ENCODE measurements at places on chromosomes 3 and 15.

DNA sequence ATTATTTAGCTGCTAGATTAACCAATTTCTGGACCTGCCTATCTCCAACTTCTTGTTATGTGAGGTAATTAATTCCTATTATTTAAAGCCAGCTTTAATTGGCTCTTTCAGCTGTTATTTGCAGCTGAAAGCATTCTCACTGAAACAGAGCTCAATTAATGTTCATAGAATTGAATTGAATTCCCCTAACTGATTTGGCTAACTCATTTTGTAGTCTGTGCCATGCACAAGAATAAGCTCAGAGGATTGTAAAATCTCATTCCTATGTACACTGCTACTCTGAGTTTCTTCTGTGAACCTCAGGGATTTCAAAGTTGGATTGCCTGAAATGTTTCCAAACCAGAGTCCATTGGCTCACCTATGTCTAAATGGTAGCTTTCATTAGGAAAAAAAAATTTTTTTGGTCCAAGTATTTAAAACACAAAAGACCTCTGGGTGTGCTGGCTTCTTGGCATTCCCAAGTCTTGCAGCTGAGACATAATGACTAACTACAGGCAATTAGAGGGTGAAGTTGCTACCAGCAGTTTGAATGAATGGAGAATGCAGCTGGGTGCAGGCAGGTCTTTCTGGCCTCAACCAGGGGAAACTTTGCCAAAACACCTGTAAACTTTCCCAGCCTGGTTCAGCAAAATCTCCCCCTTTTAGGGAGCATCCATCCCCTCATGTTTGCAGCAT, 134.3 kb downstream of the EDEM1 start:
- DNase-seq, result no peak

- no peak for DNase-seq
Observed at GRCh38 chr3:56366641-56367162, 101.6 kb downstream of the ERC2 start.

DNA sequence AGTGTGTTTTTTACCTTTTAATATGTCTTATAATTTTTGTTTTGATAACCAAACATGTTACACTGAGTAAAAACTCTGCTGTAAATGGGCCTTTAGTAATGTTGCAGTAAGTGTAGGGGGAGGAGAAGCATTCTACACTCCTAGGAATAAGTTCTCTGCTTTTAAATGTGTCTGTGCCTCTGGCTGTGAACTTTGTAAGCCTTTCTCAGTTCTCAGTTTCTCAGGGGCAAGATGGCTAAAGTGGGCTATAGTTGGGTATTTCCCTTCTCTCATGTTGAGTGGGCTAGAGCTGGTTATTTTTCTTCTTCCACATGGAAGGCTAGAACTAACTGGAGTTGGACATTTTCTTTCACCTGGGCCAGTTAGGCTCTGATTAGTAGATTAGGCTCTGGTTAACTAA, 75.3 kb upstream of the NUDT16 start:
- no peak for DNase-seq

- no peak for DNase-seq
Observed at GRCh38 chr15:96276438-96277210, 53.9 kb upstream of the NR2F2 start.

DNA sequence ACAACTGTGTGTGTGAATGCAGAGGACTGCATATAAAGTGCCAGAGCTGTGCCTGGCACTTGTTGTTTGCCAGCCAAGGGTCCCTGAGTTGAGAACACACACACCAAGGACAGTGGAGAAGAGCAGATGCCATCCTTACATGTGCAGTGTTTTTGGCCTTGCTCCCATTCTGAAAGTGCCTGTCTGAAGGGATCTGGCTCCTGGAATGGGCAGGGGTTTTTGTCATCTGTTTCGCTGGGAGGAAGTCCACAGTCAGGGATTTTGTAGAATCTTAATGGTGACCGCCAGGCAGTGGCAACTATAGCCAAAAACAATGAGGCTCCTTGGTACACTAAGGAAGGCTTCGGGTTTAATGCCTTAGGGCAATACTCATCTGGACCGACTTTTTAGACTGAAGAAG, 63.7 kb downstream of the DUT start:
- no peak for DNase-seq

DNA sequence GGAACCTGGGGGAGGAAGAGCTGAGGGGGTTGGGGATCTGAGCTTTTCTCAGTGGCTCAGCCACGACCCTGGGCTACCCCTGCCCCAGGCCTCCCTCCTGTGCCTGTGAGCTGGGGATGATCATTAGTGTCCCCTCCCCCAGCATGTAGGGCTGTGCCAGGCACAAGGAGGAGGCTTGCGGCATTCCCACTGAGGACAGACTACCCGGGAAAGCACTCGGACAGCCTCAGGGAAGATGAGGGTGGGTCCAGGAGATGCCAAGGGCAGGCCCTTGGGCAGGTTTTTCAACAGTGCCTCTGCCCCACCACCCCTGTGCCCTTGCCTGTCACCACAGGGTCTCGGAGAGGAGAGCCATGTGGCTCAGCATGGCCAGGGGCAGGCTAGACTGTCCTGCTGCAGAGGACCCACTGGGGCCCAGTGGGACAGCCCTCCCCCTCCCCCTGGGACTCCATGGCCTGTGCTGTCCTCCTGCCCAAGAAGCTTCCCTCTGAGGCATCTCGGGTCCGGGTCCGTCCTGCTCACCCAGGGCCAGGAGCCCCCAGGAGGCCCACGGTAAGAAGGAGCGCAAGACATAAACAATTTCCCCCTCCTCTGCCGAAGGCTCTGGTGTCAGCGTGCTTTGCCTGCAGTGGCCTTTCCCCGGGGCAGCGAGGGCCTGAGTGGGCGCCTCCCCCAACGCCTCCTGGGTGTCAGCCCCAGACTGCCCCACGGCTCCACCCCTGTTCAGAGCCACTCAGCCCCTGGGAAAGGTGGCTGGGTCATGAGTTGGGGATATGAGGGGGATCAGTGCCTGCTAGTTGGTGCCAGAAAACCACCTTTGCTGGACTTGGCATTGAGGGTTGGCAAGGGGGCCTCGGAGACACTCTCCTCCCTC, 192.5 kb downstream of the GOLGA6L6 start:
- no peak for DNase-seq

DNA sequence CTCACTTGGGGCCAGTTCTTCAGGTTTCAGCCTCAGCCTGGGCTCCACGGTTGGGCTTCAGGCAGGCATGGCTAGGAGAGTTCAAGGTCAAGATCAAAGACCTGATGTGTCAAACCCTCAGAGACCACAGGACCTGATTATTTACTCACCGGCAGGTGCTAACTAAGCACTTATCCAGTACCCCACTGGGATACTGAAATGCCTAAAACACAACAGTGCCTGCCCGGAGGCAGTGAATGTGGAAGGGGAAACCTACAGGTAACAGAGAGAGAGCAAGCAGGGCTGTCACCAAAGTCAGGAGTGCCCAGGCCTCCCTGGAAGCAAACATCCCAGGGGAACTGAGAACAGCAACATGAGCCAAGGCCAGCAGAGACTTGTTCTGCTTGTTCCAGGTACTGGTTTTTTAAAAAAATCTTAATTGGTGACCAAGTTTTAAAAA, 6.7 kb downstream of the IDH2 start:
- DNase-seq, result no peak

DNA sequence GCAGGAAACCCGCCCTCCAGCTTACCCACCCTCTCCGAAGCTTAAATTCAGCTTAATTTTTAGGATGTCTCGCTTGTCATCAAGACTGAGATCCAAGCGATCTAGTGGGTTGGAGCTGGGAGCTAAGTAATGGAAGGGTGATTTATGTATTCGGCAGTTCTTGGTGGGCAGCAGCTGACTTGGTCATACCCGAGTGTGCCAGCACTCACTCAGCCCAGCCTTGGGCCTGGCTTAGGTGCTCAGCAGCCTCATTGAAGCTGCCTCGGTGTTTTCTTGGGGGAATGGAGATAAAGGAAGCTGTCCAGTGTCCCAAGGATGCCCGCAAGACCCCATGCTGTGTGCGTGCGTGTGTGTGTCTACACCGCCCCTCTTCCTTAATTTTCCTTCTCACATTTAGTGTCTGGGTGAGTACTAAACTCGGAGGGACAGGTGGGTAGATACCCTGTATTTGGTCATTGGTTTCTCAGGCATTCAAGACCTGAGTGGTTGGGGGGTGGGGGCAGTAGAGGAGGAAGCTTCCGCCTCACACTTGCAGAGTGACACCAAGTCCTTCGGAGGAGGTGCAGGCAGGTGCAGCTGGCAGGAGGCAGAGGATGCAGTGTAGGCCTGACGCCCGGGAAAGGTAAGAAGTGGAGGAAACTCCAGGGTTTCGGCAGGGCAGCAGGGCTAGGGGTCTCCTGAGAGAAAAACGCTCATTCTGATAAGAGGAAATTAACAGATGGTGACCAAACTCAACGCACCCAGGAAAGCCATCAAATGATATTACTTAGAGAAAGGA, 92.8 kb downstream of the PCSK6 start:
- DNase-seq, result no peak
